ENCODE measurements at places on chromosomes 12 and 14.

DNA sequence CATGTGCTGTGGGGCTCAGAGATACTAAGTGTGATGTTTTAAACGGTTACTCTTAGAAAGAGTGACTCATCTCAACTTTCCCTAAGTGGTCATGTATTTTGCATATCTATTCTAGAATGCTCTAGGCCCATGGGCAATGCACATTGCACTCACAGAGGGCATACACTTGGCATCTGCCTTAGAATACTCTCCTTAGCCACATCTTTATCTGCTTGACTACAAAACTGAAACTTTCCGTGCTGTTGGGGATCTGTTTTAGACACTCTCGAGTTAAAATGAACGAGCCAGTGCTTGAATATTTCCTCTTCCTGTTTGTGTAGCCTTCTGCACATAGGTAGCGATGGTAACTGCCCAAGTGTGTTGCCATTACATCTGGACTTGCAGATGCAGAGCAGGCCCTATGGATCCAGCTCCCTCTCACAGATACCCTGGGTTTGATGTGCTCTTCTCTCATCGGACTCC, 180.5 kb downstream of the CAND1 start:
- DNase-seq = no peak

DNA sequence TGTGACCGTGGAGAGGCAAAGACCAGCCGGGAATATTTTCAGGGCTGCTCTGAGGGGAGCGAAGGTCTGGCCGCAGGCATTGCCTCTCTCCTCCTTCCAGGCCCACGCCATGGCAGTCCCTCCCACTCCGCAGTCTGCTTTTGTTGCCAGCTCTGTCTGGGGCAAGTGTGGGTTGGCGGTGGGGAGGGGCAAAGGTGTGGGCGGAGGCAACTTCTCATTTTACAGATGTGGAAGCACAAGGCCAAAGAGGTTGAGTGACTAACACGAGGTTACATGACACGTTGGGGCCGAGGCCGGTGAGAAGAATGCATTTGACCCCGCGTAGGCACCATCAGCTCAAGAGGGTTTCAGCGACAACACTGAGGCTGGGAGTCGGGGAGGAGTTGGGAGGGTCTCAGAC, 6.1 kb upstream of the FAIM2 start:
- DNase-seq = no peak

- no peak for DNase-seq
These were observed 4.6 kb downstream of the MTRFR start for GRCh38 chr12:123237646-123238329.

DNA sequence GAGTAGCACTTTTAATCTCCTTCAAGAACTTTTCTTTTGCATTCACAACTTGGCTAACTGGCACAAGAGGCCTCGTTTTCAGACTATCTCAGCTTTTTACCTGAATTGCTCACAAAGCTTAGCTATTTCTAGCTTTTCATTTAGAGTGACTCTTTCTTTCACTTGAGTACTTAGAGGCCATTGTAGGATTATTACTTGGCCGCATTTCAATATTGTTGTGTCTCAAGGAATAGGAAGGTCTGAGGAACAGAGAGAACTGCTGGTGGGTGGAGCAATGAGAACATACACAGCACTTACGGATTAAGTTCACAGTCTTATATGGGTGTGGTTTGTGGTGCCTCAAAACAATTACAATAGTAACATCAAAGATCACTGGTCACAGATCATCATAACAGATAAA, 224.8 kb upstream of the NPAS3 start:
- DNase-seq = no peak

GRCh38 chr12:92665496-92665895, 37.3 kb upstream of the PLEKHG7 start:
- DNase-seq = no peak

GRCh38 chr12:113393749-113394148, 9.9 kb downstream of the SDS start:
- DNase-seq = no peak

GRCh38 chr14:58397156-58397555, 1.4 kb downstream of the TOMM20L start:
- DNase-seq = no peak

GRCh38 chr14:65179918-65180724, 77.8 kb upstream of the MAX start:
- DNase-seq = no peak

GRCh38 chr12:50517421-50518048, 12.8 kb downstream of the DIP2B start:
- DNase-seq = no peak

DNA sequence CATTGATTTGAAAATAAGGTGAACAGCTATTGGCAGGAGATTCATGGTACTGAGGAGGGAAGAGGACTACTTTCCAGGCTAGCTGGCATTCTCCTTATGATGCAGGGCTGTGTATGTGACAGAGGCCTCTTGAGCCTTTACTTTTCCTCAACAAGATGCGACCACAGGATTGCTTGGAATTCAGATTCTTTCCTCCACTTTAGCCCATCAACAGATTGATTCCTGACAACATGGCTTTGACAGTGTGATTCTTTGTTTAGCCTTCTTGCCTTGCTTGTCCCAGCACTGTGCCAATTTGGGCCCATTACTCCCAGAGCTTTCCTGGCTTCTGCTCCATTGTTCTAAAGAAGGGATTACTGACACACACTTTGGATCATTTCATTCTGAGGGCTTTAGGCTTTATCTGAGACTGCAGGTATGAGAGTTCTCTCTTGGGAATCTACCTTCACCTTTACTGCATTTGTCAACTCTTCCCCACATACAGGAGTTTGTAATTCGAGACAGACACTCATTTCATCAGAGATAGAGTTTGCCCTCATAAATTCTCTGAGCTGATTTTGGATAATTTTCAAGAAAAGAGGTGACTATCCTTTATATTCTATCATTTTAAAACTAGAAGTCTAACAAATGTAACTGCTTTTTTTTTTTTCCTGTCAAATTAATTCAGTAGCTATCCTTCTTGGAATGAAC, 206.4 kb upstream of the GZMB start:
- no peak for DNase-seq

DNA sequence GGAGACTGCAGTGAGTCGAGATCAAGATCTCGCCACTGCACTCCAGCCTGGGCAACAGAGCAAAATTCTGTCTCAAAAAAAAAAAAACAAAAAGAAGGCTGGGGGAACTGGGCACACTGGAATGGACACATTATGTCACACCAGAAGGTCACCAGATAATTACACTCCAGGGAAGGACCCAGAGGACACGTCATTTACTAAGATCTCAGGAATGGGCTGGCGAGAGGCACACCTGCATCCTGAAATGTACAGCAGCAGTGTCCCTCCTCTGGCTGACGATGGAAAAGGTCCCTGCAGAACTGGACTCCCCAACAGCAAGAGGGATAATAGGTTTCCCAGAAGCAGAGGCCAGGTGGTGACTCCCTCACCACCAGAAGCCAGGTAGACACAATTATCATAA, 243.5 kb downstream of the BCL11B start:
- no peak for DNase-seq

DNA sequence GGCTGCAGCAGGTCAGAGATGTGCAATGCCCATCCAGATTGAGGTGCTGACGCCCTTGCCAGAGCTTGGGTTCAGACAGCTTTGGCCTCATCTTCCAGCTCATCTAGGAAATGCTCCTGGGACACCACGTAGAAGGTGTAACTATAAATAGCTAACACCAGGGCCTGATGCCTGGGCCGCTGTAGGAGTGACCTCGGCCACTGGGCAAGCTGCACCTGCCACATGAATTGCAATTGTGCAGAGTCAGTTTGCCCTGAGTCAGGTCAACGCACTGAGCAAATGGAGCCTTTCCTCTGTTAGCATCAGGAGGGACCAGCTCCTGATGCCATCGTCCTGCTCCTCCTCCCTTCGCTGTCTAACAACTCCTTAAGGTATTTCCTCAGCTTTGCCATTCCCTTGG, 17.4 kb upstream of the DNM1L start:
- DNase-seq = no peak

DNA sequence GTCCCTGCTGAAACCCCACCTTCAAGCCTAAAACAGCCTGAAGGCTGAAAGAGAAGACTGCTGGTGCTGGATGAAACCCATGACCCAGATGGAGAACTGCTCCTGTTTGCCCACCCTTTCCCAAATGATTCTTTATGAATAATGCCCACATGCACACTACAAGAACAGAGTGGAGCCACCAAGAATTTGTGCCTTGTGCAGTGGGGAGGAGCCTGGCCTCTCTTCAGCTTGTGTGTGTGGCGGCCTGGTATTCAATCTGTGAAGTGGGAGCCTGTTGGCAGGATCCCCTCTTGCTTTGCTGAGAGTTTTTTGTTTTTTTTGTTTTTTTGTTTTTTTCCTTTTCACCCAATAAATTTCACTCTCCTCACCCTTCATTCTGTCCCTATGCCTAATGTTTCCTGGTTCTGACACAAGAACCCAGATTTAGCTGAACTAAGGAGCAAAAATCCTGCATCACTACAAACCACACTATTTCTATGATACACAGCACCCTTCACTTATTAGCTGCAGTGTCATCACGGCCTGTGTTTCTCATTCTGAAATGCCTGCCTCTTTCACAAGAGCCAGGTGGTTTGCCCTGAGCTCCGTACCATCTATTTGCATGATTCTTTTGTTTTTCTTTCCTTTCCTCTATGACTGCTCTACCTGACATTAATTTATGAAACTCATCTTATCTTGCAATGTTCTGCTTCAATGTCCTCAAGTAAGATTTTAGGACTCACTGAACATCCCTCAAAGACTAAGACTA, 585.5 kb upstream of the ATXN7L3B start:
- no peak for DNase-seq

DNA sequence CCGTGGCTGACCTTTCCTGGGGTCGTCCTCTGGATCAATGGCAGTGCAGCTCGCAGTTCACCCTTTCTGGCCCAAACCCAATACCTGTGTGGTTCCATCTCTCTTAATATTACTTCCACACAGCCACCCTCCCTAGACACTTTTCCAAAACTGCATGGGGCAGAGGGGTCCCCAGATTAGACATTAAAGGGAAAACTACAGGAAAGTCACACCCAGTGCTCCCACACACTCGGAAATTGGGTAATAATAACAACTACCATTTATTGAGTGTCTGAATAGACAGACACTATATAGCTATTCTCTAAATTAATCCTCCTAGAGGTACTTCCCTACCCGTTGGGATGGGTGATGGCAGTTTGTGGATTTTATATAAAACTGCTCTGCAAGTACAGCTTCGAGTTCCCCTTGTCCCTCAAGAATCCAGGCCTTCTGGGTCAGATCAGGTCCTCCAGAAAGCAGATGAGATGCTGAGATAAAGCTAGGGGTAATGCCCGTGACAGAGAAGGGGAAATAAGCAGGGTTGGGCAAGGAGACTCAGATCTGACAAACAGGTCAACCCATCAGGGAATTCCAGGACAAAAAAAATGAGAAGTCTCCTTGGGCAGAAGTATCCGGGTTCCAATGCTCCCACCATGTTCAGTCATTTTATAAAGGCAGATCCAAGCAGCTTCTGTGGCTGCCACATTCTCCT, 795 bp upstream of the PXN start:
- no peak for DNase-seq

GRCh38 chr12:20701106-20701505, 6.0 kb downstream of the SLCO1C1 start:
- DNase-seq = no peak

DNA sequence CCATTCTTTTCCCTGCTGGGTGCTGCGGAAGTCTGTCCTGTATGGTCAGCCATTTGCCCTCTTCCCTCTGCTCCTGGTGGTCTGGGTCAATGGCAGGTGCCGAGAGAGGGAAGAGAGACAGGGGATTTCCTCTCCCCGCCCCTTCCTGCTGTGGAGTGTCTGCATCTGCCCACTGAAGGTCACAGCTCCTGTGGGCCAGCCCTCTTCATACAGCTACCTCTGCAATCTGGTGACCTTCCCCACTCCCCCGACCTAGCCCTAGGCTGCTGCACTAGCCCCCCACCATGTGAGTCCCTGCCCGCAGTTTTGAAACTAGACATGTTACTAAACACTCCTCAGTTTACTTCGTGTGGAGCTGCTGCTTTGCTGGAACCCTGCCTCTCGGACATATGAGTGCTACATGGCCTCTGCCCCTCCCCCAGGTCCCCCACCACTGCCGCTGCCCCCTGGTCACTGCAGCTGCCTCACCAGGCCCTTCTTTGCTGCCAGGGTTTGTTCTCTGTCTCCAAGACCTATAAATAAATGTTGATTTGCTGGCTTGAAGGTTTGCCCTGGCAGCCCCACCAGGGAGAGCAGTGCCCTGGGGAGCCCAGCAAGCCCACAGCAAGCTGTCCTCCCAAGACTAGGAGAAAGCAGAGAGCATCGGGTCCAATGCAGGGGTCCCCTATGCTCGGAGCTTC, 102.9 kb downstream of the DPF3 start:
- no peak for DNase-seq

GRCh38 chr12:108060067-108060466, 69.0 kb upstream of the WSCD2 start:
- DNase-seq = no peak

GRCh38 chr12:76713130-76713529, 50.8 kb upstream of the ZDHHC17 start:
- no peak for DNase-seq

DNA sequence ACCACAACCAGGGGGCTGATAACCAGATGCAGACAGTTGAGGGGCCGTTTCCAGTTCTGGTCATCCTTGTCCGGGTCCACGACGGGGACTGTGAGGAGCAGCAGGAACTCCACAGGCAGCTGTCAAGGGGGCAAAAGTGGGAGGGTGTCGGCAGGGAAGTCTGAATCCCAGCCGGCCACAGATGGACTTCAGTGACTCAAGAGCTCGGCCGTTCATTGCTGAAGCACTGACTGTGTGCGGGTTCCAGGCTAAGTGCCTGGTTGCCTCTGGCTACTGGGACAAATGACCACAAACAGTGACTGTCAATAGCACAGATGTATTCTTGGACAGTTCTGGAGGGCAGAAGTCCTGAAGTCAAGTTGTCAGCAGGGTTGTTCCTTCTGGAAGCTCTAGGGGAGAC, 19.6 kb downstream of the SLC8B1 start:
- DNase-seq = no peak

GRCh38 chr14:95452176-95452892, 64.1 kb downstream of the SYNE3 start:
- no peak for DNase-seq

DNA sequence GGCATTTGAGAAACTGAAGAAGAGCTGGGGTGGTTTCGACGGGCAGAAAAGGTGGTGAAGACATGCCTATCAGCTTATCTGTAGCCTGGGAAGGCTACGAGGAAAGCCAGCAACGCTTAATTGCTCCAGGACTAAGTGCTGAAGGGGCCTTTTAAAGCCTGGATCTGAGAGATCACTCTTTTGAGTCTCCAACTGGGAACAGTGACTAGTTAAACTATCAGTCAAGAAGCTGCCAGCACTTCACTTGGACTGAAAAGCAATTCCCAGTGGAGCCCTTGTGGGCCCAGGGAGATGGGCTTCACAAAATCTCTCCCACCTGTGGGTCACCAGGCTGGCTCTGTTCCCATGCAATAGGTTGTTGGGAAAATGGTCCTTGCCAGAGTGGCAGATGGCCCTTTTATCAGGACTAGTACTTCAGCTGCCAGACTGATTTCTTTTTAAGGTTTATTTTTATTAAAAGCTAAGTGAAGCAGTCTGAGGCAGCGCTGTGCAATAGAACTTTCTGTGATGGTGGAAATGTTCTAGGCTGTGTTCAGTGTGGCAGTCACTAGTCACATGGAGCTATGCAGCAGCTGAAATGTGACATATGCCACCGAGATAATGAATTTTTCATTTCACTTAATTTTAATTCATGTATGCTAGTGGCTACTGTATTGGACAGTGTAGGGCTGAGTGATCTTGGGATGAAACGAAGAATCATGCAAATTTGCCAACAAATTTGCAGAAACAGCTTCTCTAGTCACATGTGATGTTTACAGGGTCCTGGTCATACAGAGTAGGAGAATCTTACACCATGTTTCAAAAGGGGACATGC, 276.8 kb downstream of the PCNX1 start:
- DNase-seq = no peak
